NCI-H1417 treated with DMSO at 0.1 percent for 48 hours (cell line): ENCODE measurements at places on chromosomes 5 and 9.
A peak's percentile ranks its signal among the peaks of the same experiment; 100 is the strongest.

GRCh38 chr5:50875002-50875344 lies 208.5 kb downstream of the PARP8 start:
- no peak for DNase-seq

- DNase-seq, result no peak
These were observed 105.9 kb downstream of the PAX5 start for GRCh38 chr9:36928210-36928609.

- no peak for DNase-seq
These were observed 190.7 kb downstream of the KCTD16 start for GRCh38 chr5:144361406-144361805.

GRCh38 chr5:147673791-147674190 lies 108.7 kb downstream of the JAKMIP2 start:
- DNase-seq, result no peak

DNA sequence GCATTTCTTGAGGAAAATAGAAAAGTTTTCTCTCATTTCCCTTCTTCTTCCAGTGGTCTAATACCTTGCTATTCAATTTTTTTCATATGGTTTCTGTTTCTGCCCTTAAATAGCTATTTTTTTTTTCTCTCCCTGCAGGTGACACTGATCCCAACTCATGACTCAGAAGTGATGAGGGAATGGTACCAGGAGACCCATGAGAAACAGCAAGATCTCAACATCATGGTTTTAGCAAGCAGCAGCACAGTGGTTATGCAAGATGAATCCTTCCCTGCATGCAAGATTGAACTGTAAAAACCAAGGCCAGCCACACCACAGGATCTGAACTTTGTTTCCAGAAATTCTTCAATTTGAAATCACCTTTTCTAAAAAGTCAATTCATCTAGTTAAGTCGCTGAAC lies 97.7 kb downstream of the MAP1B start:
- DNase-seq, result no peak

- no peak for DNase-seq
These were observed at the start of gene CDKN2A for GRCh38 chr9:21993893-21994555. TSS of gene CDKN2A (minus strand) at chr9:21994392.

DNA sequence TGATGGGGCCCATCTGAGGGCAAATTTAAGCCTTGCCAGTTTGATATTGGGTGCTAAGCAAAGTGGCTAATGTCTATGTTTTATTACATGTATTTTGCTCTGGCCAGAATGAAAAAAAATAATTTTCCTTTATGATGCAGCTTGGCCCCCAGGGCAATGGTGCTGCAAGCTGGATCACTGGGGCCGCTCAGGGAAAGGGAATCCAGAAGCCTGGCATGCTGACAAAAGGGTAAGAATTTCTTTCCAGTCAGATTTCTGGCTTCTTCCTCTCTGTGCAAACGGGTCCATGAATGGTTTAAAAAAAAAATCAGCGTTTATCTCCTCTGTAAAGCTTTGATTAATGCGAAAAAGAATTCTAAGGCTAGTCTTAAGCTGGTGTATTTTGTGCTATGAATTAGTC lies 138.4 kb downstream of the MAPKAP1 start:
- DNase-seq, result no peak

GRCh38 chr5:134267366-134268018 lies 41.6 kb upstream of the PPP2CA start:
- no peak for DNase-seq

DNA sequence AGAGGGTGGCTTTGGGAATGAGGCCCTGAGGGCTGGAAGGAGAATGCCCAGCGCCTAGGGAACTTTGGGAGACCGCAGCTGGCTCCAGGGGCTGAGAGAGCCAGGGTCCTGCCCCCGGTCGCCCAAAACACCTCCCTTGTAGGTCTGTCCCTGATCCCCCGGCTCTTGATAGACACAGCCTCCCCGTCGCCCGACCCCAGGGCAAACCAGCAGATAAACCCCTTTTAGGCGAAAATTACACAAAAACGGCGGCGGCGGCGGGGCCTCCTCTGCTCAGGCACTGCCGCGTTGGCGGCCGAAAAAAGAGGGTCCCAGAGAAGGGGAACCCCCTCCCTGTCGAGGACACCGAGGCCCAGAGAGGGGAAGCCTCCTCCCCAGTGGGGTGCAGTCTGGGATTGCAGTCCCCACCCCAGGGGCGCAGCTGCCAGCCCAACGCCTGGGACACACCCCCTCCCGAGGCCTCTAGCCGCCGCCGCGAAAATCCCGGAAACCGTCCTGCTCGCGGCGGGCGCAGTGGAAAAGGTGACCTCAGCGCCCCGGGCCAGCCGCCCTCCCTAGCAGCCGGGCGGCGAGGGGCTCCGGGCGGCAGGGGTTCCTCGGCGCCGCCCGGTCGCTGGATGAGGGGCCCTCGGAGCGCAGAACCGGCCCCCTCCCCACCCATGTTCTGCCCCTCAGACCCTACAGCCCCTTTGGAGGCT lies 3.1 kb upstream of the BARX1 start:
- DNase-seq, result no peak

- no peak for DNase-seq
These were observed 21.2 kb downstream of the TXNDC8 start for GRCh38 chr9:110316261-110317075.

DNA sequence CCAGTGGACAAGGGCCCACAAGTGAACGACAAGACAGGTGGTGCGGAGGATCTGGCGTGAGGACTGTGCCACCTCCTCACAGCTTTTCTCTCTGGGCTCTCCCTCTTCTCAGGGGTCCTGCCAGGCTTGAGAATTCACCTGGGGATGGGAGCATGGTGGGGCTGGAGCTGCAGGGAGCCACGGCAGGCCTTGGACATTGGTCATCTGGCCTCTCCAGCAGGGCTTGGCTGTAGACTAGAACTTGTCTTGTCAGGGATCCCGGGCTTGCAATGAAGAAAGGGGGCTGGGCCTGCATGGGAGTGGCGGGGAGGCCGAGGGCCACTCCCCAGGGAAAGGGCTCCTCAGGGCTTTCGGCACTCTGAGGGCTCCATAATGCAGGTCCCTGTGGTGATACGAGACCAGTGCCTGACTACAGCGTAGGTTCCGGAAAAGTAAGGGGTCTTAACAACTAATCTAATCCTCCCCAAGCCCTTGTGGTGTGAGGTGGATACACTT lies 126.7 kb downstream of the MACROH2A1 start:
- DNase-seq, result no peak

DNA sequence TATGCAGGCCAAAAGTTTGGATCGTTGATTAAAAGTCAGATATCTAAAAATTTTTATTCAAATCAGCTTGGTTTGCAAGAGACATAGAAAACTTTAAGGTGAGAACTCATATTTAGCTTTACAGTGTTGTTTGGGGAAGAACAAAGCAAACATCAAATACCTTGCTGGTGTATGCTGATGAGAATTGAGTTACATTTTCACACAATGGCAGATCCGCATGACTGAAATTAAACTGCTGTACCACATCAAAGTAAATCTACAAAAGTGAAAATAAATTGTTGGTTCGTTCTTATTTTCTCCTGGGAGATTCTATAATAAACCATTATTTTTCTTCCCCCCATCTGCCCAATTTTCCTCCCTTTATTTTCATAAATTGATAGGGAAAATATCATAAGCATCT lies 198.2 kb upstream of the PCSK5 start:
- DNase-seq, result no peak

DNA sequence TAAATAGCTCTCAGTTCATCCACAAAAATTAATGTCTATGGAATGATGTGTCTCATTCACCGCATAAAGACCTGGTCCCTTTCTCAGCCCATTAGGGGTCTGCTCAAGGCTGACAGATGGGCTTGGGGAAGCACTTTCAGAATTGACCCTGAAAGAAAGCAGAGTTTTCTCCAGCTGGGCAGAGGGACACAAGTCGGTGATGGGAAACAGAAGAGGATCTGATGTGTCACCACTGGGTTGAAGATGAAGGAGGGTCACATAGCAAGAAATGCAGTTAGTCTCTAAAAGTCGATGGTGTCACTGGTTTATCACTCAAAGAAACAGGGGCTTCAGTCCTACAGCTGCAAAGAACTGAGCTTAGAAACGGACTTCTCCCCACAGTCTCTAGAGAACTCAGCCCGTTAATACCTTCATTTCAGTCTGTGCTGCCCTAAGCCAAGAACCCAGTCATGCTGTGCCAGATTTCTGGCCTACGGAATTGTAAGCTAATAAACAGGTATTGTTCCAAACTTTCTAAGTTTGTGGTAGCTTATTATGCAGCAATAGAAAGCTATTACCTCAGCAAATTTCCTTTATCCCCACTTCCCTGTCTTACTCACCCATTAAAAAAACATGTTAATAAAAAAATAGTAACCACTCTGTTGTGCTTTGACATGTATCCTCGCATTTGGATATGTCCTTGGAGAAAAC lies 64.6 kb downstream of the ADAMTS12 start:
- DNase-seq, result no peak

DNA sequence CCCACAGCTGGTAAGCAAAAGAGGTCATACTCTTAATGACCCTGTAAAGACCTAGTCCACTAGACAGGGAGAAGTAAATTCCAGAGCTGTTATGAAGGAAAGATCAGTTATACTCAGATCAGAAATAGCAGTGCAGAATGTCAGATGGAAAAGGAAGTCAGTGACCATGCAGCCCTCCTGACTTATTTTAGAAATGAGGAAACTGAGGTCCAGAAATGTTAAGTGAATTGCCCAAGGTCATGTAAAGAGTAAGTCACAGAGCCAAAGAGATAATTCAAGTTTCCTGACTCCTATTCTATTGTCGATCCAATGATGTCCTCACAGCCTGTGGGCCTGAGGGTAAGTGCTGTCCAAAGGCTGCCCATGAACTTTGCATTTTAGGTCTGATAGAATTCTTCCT lies 214.9 kb upstream of the IL12B start:
- no peak for DNase-seq

DNA sequence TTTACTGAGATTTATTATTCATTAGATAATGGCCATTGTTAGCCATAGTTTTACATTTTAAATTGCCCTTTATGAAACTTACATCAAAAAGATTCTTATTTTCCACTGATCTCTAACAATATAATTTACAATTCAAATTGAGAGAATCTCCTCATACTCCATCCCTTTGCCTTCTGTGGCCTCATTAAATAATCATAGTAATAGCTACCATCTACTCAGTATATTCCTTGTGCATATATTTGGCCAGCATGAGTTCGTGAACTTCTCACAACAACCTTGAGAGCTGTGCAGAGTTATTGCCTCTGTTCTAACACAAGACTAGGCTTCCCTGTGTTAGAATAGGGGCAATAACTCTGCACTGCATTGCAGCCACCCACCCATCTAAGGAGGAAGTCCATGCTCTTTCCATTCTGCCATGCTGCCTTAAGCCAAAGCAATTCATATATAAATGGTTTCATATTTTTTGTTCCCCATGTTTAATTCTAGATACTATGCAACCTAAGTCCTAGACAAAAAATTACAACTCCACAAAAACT lies 99.1 kb downstream of the ADAMTSL1 start:
- DNase-seq, result no peak

- DNase-seq, result peak; percentile 11
These were observed 13.8 kb downstream of the EXOSC2 start for GRCh38 chr9:130707225-130707976.

- no peak for DNase-seq
These were observed at the start of gene SPACA9 for GRCh38 chr9:132878695-132879456. TSS of gene SPACA9 (plus strand) at chr9:132878898. CDS start at chr9:132883948, 5,050 bp downstream.
